ENCODE measurements at places on chromosomes 2 and 18. TPM values are rescaled to one million over a fixed set of nuclear protein-coding genes. Genes with fewer than 3 reads are reported as not detected.
A peak's percentile ranks its signal among the peaks of the same experiment; 100 is the strongest.

- DNase-seq: no peak
Observed at GRCh38 chr2:239040152-239040761, 192.4 kb downstream of the TWIST2 start.

DNA sequence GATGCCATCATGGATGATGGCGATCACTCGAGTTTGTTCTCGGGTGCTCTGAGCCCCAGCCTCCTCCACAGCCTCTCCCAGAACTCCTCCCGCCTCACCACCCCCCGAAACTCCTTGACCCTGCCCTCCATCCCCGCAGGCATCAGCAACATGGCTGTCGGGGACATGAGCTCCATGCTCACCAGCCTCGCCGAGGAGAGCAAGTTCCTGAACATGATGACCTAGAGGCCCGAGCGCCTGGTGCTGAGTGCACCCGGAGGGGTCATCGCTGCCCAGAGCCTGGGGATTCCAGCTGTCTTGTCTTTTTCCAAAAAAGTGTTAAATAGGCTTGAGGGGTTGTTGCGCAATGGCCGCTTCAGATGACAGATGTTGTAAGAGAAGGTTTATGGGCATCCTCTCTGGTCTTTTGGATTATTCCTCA lies 254.8 kb downstream of the GLI2 start:
- no peak for DNase-seq

CTDP1 gene
- total RNA-seq: 13.9 TPM

NIF3L1 gene
- total RNA-seq: 51.1 TPM

DPP10 gene
- total RNA-seq: not detected

VIT gene
- total RNA-seq: not detected

DNA sequence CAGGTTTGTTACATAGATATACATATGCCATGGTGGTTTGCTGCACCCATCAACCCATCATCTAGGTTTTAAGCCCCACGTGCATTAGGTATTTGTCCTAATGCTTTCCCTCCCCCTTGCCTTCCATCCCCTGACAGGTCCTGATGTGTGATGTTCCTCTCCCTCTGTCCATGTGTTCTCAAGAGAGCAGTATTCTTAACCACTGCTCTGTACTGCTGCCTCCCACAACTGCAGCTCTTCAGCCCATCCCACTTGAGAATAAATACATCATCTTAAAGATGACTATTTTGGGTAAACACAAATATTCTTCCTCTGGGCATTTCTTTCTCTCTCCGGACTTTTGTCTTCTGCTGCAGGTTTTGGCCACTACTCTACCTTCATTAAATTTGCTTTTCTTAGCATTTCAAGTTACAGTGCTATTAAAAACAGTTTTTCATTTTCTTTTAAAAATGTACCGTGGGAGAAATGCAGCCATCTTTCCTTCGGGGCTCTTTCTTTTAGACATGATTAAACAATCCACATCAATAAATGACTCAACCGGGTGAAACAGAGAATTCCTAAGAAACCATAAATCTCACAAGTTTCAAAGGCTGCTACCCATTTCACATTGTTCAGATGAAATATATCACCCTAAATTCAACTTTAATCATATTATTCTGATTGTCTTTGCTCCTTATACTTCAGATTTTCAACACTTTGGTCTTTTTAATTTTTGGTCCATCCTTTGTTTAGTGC lies 323.4 kb downstream of the GALNT13 start:
- no peak for DNase-seq

SERPINB11 gene
- not detected for total RNA-seq

ALPG gene
- total RNA-seq: not detected

CRYGD gene
- not detected for total RNA-seq

GRCh38 chr2:36915627-36916026 lies 50.7 kb downstream of the STRN start:
- DNase-seq: no peak

GRCh38 chr2:24253303-24253919 lies 78.6 kb downstream of the FAM228A start:
- peak; percentile 4 for DNase-seq

- no peak for DNase-seq
Observed at GRCh38 chr18:52140986-52141385, 199.0 kb upstream of the DCC start.

GRCh38 chr2:74291218-74291544 lies 52.0 kb downstream of the SLC4A5 start:
- no peak for DNase-seq

- DNase-seq: no peak
Observed at GRCh38 chr18:8788503-8789429, 83.4 kb downstream of the MTCL1 start.

DNA sequence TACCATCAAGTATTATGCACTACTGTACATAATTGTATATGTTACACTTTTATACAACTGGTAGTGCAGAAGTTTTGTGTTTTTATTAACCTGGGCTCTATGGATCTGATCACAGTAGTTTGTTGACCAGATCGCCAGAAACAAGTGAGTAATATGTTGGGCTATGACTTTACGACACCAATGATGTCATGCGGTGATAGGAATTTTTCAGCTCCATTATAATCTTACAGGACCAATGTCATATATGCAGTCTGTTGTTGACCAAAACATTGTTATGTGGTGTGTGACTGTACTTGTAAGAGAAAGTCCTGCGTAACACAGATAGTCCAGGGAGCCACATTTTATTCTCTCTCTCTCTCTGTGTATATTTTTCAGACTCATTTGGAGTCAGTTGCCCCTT lies 4.5 kb upstream of the ACOXL start:
- DNase-seq: no peak

DNA sequence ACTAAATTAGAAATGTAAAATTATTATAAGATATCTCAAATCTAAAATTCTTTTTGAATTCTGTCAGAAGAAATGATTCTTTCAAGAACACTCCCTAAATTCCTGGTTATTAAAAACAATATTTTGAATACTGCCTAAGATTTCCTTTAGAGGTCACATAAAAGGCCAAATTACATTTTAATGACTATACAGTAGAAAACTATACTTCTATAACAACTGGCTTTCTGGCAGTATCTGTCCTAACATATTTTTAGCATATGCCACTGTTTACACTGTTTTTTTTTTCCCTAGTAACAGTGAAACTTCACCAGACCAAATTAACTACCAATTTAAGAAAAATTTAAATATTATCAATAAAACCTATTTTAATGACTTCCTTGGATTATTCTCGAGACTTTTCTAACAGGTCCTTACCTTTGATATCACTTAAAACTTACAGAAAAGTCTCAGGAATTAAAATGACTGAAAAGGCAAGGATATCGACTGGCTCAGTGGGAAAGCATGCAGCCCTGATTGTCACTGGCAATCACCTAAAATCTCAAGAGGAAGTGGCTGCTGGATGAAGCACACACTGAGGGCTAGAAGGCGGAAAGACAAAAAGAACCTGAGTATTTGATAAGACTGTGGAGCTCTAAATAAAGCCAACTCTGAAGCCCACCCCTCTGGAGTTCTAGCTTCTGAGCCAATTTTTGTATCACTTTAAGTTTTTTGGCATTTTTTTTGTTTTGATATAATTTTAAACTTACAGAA lies 59.6 kb downstream of the SPIRE1 start:
- peak; percentile 55 for DNase-seq

CD8B2 gene
- total RNA-seq: not detected

NOTO gene
- total RNA-seq: not detected

DNA sequence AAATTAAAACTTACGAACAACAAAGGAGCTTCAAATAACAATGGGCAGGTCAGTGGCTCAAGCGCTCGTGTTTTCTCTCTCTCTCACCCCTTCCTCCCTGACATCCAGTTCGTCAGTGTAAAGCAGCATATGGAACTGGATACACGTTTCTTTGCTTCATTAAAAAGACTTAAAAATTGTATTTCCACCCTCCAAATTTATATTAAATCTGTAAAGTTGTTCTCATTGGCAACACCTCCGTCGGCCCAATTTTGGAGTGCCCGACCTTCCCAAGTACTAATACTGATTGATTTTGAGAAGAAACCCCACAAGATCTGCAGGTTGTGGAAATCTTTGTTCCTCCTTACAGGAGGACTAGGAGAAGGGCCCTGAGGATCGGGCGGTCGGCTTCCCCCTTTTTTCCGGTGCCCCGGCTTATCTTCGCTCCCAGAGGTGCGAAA lies 2.2 kb downstream of the TBR1 start:
- no peak for DNase-seq

- DNase-seq: no peak
Observed at GRCh38 chr2:230648356-230648755, 64.3 kb upstream of the CAB39 start.

- DNase-seq: no peak
Observed at GRCh38 chr2:171792886-171793580, 101.0 kb downstream of the SLC25A12 start.

LCT gene
- total RNA-seq: 0.40 TPM

PPP1R1C gene
- 1.9 TPM for total RNA-seq

GRCh38 chr2:8851811-8852560 lies 14.6 kb upstream of the KIDINS220 start:
- no peak for DNase-seq

CREG2 gene
- 0.74 TPM for total RNA-seq

GRCh38 chr18:22432657-22433137 lies 15.0 kb upstream of the CTAGE1 start:
- peak; percentile 86 for DNase-seq

NOP58 gene
- total RNA-seq: 296 TPM

DNA sequence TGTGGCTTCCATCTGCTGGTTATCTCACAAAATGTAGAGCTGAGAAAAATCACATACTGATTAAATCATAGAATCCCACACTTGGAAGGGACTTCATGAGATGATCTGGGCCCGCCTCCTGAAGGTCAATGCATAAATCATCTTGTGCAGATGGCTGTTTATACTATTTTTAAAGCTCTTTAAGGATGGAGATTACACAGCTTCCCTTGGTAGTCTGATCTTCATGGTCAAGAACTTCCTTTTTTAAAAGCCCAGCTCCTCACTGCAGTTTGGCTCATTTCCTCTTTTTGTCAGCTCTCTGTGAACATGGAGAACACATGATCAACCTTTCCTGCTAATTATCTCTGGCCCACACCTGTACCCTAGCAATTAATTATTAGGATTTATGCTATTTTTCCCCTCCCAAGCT lies 25.9 kb downstream of the GCG start:
- DNase-seq: no peak
